ENCODE measurements at places on chromosomes 16 and 17.

DNA sequence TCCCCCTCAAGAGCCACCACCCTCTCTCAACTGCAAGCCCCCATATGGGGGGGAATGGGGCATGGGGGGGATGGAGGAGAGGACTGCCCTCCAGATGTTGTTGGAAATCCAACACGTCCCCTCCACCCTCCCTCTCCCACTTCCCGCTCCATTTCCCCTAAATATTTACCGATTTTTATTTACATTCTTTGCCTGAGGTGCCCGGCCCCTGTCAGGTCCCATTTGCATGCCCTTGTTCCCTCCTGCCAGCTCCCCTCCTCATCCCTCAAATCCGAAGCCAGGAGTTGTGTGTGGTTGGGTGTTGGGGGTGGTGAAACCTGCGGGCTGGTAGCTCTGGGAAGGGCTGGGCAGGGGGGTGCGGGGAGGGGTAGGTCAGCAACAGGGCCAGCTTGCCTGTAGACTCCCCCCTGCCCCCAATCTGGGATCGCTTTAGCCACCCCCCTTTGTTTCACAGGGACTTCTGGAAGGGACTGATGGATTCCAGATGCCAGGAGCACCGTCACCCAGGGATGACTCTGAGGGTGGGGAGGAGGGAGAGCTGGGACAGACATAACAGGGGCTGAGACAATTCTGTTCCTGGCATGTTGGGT, 39.7 kb upstream of the NGFR start:
- no peak for DNase-seq

- DNase-seq, result no peak
Observed at GRCh38 chr16:74831467-74831866, 56.8 kb upstream of the FA2H start.

DNA sequence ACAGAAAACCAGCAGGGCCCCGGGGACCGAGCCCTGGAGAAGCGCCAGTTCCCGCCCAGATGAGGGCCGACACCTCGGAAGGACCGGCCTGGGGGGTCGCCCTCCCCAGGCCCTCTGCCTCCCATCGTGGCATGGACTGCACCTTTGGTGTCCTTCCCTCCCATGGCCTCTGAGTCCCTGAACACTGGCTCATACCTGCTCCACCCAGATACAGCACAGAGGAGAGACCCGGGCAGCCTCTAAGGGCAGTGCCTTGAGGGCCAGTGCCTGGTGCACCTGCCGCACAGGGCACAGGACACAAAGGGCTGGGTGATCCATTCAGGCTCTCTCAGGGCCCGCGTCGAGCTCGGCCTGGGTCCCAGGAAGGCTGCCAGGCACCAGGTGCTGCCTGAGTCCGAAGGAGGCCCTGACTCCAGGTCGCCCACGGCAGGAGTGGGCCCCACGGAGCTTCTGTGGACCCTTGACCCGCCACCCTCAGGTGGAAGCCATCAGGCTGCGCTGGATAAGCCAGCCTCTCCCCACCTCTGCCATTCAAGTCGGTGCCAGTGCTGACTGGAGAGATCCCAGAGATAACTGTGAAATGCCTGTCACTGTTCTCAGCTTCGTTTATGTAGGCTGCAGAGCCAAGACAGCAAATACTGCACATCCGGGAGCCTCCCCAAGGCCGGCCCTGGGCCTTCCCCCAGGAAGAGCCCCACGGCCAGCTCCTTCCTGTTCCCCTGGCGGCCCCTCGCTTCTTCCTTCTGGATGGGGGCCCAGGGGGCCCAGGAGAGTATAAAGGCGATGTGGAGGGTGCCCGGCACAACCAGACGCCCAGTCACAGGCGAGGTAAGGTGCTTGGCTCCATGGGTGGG, at the start of gene ZG16B:
TSS of gene ZG16B (plus strand) at position 803 of the 854 bp plus-strand sequence. CDS start 139 bp downstream, outside the sequence.
- DNase-seq, result no peak

- no peak for DNase-seq
Observed at GRCh38 chr16:17835118-17835876, 364.5 kb upstream of the XYLT1 start.

DNA sequence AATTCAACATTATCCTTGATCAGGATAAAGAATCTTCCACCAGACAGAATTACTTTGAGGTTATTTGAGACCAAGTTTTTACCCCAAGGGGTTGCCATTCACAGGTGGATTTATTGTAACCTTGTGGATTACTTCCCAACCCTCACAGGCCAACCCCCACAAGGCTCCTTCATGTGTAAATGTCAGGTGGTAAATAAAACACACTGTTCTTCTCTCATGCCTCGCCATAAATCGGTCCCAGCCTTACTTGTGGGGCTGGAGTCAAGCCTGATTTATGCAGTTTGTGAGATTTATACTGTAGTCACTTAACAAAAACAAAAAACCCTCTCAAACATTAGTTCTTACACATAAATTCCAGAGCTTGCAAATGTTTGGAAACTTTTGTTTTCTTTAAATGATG, 98.6 kb upstream of the IRX3 start:
- no peak for DNase-seq

DNA sequence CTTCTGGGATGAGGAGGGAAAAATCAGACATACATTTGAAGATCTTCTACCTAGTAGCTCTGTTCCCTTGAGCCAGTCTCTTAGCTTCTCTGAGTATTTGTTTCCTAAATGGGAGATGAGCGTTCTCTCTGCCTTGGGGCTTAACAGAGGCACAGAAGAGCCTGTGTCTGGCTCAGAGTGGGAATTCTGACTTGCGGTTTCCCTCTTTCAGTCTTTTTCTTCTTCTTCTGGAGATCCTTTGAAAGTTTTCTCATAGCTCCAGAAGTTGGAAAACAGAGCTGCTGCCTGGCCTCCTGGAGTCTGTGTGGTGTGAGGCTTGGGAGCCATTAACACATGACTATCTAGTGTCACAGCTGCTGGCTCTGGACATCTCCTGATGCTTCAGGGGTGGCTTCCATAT, 167.9 kb downstream of the MSI2 start:
- DNase-seq, result no peak

- DNase-seq, result no peak
Observed at GRCh38 chr17:32335687-32336086, 6.3 kb downstream of the C17orf75 start.

GRCh38 chr17:63816123-63816522, 11.1 kb upstream of the PSMC5 start:
- no peak for DNase-seq

GRCh38 chr16:73711406-73712080, 585.1 kb upstream of the PSMD7 start:
- DNase-seq, result no peak

GRCh38 chr17:31508288-31509094, 117.0 kb downstream of the RAB11FIP4 start:
- DNase-seq, result peak; percentile 36

- no peak for DNase-seq
Observed at GRCh38 chr17:42913981-42914617, 13.5 kb downstream of the G6PC1 start.

DNA sequence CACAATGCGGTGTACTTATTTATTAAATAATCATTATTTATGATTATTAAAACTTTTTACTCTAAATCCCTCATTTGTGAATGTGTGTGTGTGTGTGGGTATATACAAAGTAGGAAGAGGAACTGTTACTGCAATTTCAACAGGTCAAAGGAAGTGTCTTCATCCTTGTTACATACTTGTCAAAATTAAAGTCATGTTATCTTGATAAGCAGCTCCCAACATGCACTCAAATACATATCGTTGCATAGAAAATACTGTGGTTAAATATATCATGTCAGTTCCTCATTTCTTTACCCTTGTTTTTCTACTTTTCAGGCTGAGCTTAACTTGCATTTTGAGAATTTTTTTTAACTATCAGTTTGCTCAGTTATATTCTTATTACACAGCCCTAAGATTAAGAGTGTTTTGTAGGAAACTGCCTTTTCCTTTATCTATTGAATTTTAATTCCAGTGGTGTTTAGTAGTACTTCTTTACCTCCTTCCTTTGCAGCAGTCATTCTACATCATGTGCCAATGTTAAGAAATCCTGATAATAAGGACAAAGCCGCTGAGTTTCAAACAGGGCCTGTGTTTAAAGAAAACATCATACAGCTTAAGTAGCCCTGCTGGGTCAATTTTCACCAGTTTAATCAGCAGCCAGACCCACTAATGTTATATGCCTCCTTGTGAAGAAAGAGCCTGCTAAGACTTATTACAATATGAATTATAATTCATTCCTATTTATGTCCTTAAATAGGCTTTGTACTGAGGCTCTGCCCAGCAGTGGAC, 7.2 kb downstream of the EFCAB5 start:
- DNase-seq, result no peak

GRCh38 chr17:2436316-2436905, 35.6 kb upstream of the MNT start:
- DNase-seq, result no peak

DNA sequence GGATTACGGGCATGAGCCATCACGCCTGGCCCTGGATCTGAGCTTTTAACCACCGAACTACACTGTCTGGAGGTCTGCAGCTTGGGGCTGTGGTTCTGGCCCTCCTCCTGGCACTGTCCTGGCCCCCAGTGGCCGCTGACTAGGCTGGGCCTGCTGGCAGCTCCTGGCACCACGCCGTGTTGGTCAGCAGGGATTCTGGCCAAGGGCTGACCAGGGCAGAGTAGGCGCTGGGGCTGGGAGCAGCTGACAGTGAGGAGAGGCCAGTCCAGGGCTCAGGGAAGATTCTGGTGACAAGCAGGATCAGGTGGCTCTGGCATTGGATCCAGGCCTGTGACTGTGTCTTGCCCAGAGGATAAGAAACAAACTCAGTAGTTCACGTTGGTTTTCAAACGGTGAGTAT, 14.6 kb downstream of the EEF2K start:
- no peak for DNase-seq

- DNase-seq, result no peak
Observed at GRCh38 chr16:55151561-55152305, 172.3 kb upstream of the IRX6 start.

GRCh38 chr16:11635113-11635652, 33.1 kb upstream of the SNN start:
- DNase-seq, result no peak

DNA sequence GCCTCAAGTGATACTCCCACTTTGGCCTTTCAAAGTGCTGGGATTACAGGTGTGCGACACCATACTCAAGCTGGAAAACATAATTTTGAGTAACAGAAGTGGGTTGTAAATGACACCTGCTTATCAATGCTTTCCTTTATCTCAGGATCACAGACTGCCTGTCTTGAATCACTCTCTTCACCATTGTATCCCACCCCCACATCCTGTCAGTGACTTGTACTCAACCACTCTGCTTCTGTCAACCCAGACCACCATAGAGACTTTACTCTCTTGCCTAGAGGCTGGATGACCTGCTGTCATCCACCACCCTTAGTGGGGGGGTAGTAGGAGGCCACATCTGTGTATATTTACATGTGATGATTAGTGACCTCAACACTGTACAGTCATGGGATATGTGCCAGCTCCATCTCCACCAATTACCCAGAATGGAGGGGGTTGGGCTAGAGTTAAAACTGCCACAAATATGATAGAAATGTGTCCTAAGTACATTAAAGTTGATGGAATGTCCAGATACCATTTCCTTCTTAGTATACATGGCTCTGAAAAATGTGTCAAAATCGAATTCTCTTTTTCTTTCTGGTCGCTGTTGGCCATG, 338.7 kb downstream of the GRIN2A start:
- no peak for DNase-seq

GRCh38 chr17:57678393-57678792, 66.7 kb downstream of the CCDC182 start:
- no peak for DNase-seq

Measured in neural progenitor cell (in vitro differentiated cells).